ENCODE measurements at places on chromosomes 2 and 18.

DNA sequence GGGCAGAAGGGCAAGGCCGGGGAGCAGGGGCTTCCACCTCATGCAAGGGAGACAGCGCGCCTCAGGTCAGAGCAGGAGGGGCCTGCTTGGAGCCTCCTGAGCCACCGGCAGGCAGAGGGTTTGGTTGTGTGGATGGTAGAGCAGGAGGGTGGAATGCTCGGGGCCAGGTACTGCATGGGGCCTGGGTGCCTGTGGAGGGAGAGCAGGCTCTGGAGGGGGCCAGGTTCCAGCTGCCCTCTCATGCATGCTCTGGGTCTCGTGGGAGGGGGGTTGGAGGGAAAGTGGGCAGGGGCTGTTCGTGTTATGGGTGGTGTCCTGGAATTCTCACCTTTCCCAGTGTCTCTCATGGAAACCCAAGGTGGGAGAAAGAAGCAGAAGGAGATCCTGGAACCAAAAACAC, 3.2 kb upstream of the IL1R2 start:
- no peak for DNase-seq

GRCh38 chr2:71332435-71332796, 834 bp downstream of the ZNF638 start:
- DNase-seq, result no peak

- DNase-seq, result peak; percentile 74
Measured at GRCh38 chr2:66574701-66575624, 140.0 kb downstream of the MEIS1 start.

GRCh38 chr2:163465440-163465839, 270.4 kb downstream of the FIGN start:
- no peak for DNase-seq

- no peak for DNase-seq
Measured at GRCh38 chr2:29064346-29064715, 10.0 kb downstream of the PCARE start.

All from T47D (cell line).